CD4-positive, alpha-beta T cell treated with Interleukin-10 for 1 hour (primary cell): ENCODE measurements at places on chromosomes 1 and 21.

GRCh38 chr1:19391596-19391981, 79.5 kb downstream of the SLC66A1 start:
- DNase-seq, result no peak

DNA sequence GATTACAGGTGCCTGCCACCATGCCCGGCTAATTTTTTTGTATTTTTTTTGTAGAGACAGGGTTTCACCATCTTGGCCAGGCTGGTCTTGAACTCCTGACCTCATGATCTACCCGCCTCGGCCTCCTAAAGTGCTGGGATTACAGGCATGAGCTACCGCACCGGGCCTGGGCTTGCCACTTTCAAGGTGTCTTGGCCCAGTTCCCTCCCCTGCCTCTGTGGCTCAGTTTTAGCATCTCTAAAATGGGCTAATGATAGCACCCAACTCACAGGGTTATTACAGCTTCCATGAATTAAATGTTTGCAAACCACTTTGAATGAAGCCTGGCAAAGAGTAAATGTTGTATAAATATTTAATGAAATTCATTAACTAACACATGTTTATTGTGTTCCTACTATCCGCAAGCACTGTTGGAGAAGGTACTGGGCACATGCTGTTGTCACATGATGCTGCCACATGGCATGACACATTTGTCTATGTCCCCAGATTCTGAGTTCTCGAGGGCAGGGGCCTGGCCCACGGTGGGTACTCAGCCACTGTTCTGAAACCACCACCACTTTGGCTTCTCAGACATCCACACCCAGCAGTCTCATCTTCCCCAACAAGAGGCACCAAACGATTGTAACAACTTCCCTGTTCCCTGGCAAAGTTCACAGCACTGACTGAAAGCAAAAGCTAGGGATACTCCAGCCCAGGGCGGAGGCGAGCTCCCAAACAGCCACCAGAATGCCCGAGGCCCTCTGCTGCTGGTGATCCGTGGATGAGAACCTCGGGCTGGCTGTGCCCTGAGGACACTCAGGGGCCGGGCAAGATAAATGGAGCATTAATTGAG, 9.7 kb downstream of the IFFO2 start:
- no peak for DNase-seq

DNA sequence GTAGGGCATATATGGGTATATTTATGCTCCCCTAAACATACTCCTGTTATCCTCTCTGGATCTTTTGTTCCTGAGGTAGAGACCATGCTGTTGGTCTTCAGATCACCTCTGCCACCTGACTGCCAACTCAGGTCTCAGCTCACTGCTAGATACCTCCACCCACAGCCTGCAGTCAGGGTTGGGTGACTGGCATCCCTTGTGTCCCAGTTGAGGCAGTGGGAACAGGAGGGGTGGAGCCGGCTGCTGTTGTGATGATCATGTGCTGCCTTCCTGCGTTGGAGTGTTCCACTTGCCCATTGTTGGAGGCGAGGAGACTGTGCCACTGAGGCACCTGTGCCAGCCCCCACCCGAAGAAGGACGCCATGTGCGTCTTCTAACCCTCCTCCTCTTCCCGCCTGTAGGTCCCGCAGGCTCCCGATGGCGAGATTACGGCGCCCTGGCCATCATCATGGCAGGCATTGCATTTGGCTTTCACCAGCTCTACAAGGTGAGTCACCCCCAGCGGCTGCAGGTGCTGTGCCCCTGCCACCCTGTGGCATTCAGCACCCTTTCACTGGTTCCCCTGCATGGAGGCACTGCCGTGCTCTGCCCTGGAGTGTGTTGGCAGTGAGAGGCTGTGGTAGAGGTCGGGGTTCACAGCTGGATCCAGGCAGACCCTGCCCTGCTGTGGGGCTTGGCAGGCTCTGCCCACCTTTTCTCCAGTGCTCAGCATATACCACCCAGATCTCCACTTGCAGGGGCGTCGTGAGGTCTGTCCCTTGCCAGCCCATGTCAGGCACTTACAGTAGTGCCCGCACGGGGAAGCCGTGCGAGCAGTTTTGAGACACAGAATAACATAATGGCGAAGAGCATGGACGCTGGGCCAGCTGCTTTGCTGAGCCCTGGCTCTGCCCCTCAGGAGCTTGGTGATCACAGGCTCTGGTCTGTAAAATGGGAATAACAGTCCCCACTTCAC, 143.5 kb downstream of the PEX14 start:
- no peak for DNase-seq

DNA sequence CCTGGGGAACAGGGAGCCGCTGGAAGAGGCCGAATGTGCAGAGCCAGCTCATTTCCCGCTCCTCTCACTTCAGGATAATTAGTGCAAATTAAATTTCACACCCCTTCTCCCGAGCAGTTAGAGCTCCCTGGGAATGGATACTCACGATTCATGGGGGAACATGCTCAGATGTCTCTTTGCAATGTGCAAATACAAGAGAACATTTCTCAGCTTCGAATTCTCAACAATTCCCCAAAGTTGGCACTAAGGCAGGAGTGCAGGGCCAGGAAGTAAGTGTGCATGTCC, 54.9 kb downstream of the CAMK2N1 start:
- DNase-seq, result no peak

DNA sequence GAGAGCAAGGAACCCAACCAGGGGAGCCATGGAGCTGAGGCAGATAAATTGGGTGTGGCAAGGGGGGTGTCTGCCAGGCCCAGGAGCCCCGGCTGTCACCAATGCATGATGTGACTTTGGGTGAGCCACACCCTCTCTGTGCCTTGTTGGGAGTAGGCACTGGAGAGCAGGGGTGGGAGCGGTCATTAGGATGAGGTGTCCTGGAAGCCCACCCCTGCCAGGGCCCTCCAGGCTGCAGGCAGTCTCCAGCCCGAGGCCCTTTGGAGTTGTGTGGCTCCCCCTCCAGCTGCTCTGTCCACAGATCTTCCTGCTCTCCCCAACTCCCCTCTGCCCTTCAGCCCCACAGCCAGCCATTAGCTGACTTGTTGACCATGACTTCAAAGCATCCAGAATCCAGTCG, 11.4 kb downstream of the MX2 start:
- DNase-seq, result no peak

- DNase-seq, result peak; percentile 8
Observed at GRCh38 chr1:165854101-165854845, 26.9 kb downstream of the UCK2 start.

DNA sequence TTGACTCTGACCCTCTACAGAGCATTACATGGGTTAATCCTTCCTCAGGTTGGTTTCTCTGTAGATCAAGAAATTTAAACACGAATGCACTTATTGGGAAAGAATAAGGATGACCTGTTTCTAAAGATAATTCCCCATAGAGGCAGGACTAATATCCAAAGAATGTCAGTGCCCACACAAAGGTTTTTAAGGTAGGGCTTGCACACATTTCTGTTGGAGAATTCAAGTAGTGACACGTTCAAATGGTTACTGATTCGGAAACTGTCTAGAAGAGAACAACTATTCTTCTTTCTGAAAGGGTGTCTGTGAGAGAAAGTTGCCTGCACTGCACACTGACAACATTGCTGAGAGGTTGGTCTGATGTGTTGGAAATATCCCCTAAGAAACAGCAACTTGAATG, 167.3 kb downstream of the ZNF326 start:
- no peak for DNase-seq

GRCh38 chr1:41919764-41920397, 1.2 kb upstream of the HIVEP3 start:
- DNase-seq, result peak; percentile 88

GRCh38 chr1:81446000-81446669, 354.6 kb upstream of the ADGRL2 start:
- DNase-seq, result no peak
